A549 treated with Hydrocortisone at 1 μM for 4 hours (cell line): ENCODE measurements at places on chromosomes 3 and 15. TPM values are rescaled to one million over a fixed set of nuclear protein-coding genes. Genes with fewer than 3 reads are reported as not detected.

CHRNA7 gene
- 3.4 to 5.2 TPM (median 3.8 TPM) in 5 replicates for total RNA-seq

SLC12A8 gene
- total RNA-seq = 1.6 to 2.2 TPM (median 1.8 TPM) in 5 replicates

IMPDH2 gene
- 147 to 182 TPM (median 153 TPM) in 5 replicates for total RNA-seq

TNNC1 gene
- total RNA-seq = 0.63 to 1.4 TPM (median 1.2 TPM) in 5 replicates

CSPG5 gene
- 0.84 to 1.1 TPM (median 1.1 TPM) in 5 replicates for total RNA-seq

ANKRD28 gene
- 41.8 to 66.9 TPM (median 52.0 TPM) in 5 replicates for total RNA-seq

TIMP4 gene
- total RNA-seq = 11.4 to 13.6 TPM (median 11.9 TPM) in 5 replicates

CLDN11 gene
- total RNA-seq = 0.09 to 0.25 TPM (median 0.18 TPM) in 5 replicates

ITPKA gene
- total RNA-seq = 6.0 to 9.6 TPM (median 8.8 TPM) in 5 replicates

KNG1 gene
- 0.06 TPM in 1 of 5 replicates, not detected in the others for total RNA-seq

LAMB2 gene
- total RNA-seq = 92.5 to 109 TPM (median 101 TPM) in 5 replicates

MESP2 gene
- 0.24 to 0.84 TPM (median 0.48 TPM) in 5 replicates for total RNA-seq

SEMA6D gene
- not detected in 5 replicates for total RNA-seq

POTEB gene
- total RNA-seq = not detected in 5 replicates

CCDC13 gene
- total RNA-seq = 0.30 to 0.54 TPM (median 0.35 TPM) in 5 replicates

SNAPC5 gene
- total RNA-seq = 45.5 to 63.4 TPM (median 47.7 TPM) in 5 replicates

TJP1 gene
- 62.0 to 98.1 TPM (median 72.8 TPM) in 5 replicates for total RNA-seq

ZCWPW2 gene
- total RNA-seq = 0.25 TPM in 1 of 5 replicates, not detected in the others

SERPINI2 gene
- not detected in 5 replicates for total RNA-seq

RARB gene
- 5.6 to 13.6 TPM (median 9.5 TPM) in 5 replicates for total RNA-seq

SOX14 gene
- total RNA-seq = not detected in 5 replicates

GOLGA6L7 gene
- not detected in 5 replicates for total RNA-seq

TMEM212 gene
- not detected in 5 replicates for total RNA-seq

CCDC191 gene
- total RNA-seq = 1.4 to 2.4 TPM (median 1.5 TPM) in 5 replicates

CPA3 gene
- total RNA-seq = not detected in 5 replicates

GRAMD1C gene
- 0.30 to 1.1 TPM (median 0.63 TPM) in 5 replicates for total RNA-seq

ATP8B4 gene
- 0.80 to 1.1 TPM (median 0.99 TPM) in 5 replicates for total RNA-seq

OR5H2 gene
- total RNA-seq = not detected in 5 replicates

AMT gene
- total RNA-seq = 0.23 to 0.38 TPM (median 0.25 TPM) in 5 replicates

KIF15 gene
- total RNA-seq = 7.6 to 12.1 TPM (median 8.6 TPM) in 5 replicates

CLRN1 gene
- total RNA-seq = not detected in 5 replicates

A4GNT gene
- not detected in 5 replicates for total RNA-seq

FBXW12 gene
- total RNA-seq = not detected in 5 replicates

LTF gene
- total RNA-seq = not detected in 5 replicates

QARS1 gene
- 121 to 163 TPM (median 145 TPM) in 5 replicates for total RNA-seq

XCR1 gene
- not detected in 5 replicates for total RNA-seq

ROBO1 gene
- 10.9 to 21.5 TPM (median 13.7 TPM) in 5 replicates for total RNA-seq

GADL1 gene
- total RNA-seq = not detected in 5 replicates

CNTN3 gene
- total RNA-seq = not detected in 5 replicates
